Naive thymus-derived CD8-positive, alpha-beta T cell (primary cell): ENCODE measurements at places on chromosomes 5 and 9.

DNA sequence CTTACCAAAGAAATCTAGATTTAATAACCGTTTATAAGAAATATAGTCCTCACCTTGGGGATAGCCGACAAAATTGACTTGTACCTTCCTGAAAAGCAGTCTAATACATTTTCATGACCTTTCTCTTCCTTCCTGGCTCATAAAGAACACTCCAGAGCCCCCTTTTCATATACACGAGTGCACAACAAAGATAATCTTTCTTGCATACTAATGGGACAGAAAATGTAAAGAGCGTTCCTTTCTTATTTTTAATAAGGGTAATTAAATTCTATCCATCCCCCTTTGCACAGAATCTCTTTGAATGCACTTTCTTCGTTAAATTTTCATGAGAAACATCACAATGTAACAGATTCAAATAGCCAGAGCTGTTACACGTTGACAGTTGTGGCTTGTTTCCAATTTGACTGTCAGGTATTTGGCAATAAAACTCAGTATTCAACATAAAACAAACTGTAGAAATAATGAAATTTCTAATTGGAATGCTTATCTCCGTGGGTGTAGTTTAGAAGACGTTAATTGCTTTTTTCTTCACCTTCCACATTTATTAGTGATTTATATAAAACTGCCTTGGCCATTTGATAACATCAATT lies 732.3 kb upstream of the DMAC1 start:
- no peak overlapping the region for H3K27ac ChIP-seq
- H3K4me3 ChIP-seq = no peak overlapping the region
- H3K27me3 ChIP-seq = no peaks in the 10 kb centered on the region
- H3K36me3 ChIP-seq = no peaks in the 10 kb centered on the region
- DNase-seq = no peak

DNA sequence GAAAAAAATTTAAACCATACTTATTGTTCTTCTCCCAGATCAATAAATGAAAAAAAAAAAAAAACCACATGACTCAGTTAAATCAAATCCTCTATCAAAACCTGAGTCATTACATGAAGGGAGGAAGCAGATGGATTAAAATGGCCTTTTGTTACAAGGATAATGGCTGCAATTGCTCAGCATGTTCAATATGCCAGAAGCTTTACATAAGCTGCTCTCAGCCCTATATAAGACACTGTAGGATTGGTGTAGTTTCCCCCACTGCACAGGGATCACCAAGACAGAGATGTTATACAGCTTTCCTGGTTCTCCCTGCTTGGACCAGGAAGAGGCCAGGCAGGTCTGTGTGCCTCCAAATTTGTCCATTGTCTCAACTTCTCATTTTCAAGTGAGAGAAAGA lies 101.6 kb upstream of the MAP1B start:
- H3K36me3 ChIP-seq = no peaks in the 10 kb centered on the region
- H3K4me1 ChIP-seq = no peaks in the 10 kb centered on the region
- DNase-seq = no peak
- H3K27ac ChIP-seq = no peak overlapping the region

DNA sequence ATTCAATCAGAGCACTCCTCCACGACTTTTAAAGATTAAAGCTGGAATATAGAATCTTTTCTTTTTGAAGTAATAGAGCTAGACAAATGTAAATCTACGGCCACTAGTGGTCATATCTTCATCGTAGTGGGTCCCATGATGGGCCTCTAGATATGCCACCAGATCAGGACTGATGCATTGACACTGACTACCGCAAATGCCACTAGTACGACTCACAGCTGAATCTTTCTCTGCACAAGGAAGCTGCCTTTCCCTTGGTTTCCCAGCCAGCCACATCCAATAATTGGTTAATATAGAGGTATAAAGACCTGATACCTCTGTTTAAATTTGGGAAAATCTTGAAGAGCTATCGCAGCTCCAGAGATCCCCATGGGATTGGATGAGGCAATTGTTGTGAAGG lies 37.8 kb upstream of the ADRB2 start:
- H3K4me1 ChIP-seq = no peaks in the 10 kb centered on the region
- H3K4me3 ChIP-seq = no peak overlapping the region
- no peaks in the 10 kb centered on the region for H3K36me3 ChIP-seq
- DNase-seq = no peak
- no peak overlapping the region for H3K27ac ChIP-seq

DNA sequence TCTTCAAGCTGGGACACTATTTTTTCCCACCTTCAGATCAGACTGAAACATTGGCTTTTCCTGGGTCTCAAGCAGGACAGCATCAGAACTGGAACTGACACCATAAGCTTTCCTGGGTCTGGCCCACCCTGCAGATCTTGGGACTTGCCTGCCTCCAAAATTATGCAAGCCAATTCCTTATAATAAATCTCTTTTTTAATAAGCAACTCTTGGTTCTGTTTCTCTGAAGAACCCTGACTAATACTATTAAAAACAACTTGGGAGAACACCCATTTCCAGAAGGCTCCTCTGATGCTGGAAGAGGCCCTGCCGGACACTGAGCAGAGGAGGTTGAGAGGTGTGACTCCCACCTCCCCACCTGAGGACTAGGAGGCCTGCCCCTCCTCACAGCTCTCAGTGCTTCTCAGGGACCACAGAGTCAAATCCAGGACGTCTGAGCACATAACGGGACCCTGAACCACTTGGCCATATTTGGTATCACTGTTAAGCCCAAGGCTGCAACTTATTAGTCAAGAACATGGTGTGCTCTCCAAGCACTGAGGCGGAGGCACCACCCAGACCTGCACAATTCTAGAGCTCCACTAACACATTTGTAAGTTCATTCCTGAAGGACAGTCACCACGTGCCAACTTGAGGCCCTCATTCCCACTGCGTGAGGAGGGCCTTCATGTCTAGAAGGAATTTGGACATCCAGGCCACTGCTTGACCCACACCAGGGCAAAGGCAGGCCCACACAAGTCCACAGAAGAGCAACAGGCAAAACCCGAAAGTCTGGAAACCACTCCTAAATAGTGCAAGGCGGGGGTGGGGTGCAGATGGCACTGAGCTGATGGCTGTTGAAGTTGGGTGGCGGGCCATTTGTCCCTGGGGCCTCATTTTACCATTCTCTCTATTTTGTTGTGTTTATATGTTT lies 9.5 kb downstream of the SHC3 start:
- no peaks in the 10 kb centered on the region for H3K4me1 ChIP-seq
- H3K27ac ChIP-seq = no peak overlapping the region
- no peak for DNase-seq

- H3K4me3 ChIP-seq = no peak overlapping the region
- no peaks in the 10 kb centered on the region for H3K27me3 ChIP-seq
- DNase-seq = no peak
- no peaks in the 10 kb centered on the region for H3K4me1 ChIP-seq
- no peaks in the 10 kb centered on the region for H3K36me3 ChIP-seq
These were observed 150.8 kb downstream of the MTRR start for GRCh38 chr5:8019719-8020218.

DNA sequence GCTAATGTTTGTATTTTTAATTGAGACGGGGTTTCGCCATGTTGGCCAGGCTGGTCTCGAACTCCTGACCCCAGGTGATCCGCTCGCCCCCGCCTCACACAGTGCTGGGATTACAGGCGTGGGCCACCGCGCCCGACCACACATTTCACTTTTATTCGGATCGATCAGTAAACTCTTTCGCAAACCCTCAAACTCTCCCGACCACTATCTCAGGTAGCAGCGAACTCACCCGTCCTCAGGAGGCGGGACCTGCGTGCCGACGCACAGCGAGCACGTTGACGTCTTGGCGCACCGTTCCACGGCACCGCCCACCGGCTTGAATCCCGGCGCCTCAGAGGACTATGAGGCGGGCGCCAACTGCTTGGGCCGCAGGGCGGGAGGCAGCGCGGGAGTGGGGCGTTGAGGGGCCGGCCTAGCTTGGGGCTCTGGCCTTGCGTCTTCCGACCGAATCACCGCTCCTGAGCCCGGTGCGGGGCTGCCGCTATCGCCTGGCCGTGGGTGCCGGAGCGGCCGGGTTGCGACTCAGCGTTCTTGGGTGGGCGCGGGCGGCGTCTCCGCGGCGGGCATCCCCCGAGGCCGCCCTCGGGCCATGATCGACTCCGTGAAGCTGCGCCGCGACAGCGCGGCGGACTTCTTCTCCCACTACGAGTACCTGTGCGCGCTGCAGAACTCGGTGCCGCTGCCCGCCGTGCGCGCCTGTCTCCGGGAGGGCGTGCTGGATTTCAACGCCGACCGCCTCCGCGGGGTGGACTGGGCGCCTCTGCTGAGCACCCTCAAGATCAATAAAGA lies at the start of gene CEP78:
CEP78 (plus strand) TSS at position 314 of the 789 bp plus-strand sequence; CDS start at position 590, 276 bp downstream.
- peak within 1 kb of the TSS; percentile 88 for H3K27ac ChIP-seq
- H3K27me3 ChIP-seq = no peaks in the 10 kb centered on the region
- H3K4me3 ChIP-seq = no peak within 1 kb of the TSS
- DNase-seq = peak; percentile 79

DNA sequence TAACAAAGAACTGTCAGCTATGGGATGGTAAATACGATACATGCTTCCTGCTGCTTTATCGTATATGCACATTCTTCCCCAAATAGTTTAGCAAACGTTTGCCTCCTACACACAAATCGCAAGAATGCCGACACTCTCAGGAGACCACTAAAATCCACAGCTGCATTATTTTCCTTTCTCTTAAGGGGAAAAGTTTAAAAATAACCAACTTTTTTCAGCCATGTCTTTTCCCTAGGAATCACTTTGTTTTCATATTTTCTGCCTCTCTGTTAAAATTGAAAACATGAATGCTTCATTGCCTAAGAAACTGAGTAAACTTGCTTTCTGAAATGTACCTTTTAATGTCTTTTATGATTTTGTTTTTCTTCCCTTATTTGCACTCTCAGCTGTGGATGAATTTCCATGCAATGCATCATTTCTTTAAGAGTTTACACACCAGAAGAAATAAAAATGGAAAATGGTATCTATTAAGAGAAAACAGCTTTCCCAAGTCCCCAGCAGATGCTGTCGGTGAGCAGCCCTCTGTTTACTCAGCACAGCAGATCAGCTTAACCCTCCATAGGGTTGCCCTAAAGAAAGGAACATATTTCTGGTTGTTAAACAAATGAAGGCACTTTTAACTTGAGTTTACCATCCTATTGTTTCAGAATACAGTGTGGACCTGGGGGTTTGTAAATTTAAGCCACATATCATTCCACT lies 66.2 kb downstream of the IZUMO3 start:
- DNase-seq = no peak
- H3K27me3 ChIP-seq = no peaks in the 10 kb centered on the region
- H3K4me1 ChIP-seq = no peaks in the 10 kb centered on the region
- no peaks in the 10 kb centered on the region for H3K36me3 ChIP-seq

GRCh38 chr5:135669416-135669815 lies 90.6 kb upstream of the CXCL14 start:
- no peak for DNase-seq
- H3K36me3 ChIP-seq = no peaks in the 10 kb centered on the region
- no peak overlapping the region for H3K27ac ChIP-seq
- no peaks in the 10 kb centered on the region for H3K4me1 ChIP-seq
- H3K27me3 ChIP-seq = peaks cover 7% of the 10 kb centered on the region

DNA sequence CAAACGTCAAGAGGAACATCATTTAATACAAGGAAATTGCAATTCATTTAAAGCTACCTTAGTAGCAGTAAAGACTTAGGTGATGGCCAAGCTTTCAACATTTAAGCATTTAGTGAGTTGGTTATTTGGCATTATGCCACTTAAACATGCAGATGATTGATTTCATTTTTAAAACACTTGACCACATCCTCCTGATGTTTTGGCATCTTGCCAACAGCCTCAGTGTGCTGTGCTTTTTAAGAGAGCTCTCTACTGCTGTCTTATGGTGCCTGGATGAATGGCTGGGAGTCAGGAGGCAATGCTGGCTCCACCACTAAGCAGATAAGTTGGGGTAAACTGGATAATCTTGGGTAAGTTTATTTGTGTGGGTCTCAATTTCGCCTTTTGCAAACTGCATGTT lies 364.5 kb downstream of the MAN2A1 start:
- no peaks in the 10 kb centered on the region for H3K27me3 ChIP-seq
- H3K36me3 ChIP-seq = no peaks in the 10 kb centered on the region
- peak overlapping the region; percentile 51 for H3K4me3 ChIP-seq
- DNase-seq = peak; percentile 93
- peaks cover 11% of the 10 kb centered on the region for H3K4me1 ChIP-seq
- H3K27ac ChIP-seq = peak overlapping the region; percentile 86

DNA sequence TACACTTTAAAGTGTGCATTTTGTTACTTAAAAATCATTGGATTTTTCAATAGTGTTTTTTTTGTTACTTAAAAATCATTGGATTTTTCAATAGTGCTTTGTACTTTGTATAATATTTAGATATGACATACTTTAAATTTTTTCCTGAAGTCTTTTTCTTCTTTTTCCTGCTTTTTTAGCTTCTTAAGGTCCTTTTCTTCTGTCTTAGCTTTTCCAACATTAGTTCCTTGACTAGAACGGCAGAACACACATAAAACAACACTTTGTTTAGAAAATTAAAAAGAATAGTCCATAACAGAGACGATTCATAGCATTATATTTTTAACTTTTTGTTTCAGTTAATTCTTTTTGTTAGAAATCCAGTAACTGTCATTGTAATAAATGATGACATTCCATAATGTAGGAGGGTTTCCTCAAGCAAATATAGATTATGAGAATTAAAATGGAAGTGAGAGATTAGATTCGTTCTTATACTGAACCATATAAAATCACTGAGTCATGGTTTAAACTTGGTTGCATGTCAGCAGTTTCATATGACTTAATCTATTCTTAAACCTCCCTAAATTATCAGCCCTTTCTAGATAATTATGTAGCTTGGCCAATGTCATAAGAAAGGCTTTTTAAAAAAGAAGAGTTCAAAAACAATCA lies 45.3 kb upstream of the RICTOR start:
- peaks cover 86% of the 10 kb centered on the region for H3K36me3 ChIP-seq
- peaks cover 15% of the 10 kb centered on the region for H3K4me1 ChIP-seq
- H3K27me3 ChIP-seq = no peaks in the 10 kb centered on the region

DNA sequence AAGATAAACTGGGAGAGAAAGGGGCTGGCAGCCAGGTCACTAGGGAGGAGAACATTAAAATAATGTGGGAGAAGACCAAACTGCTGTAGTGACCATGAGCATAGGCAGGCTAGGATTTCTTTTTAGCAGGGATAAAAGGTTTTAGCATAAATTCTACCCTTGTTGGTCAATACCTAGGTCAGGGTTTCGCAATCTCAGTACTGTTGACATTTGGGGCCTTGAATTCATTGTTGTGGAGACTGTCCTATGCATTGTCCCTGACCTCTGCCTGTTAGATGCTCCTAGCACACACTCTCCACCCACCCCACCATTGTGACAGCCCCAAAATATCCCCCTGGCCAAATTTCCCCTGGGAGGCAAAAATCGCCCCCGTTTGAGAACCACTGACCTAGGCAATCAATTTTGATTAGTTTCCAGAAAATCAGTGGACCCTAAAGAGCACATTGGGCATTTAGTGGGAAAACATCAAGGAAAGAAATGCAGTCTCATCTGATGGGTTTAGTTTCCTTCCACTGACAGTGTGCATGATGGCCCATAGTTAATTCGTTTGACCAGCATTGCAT lies 181.4 kb downstream of the NTRK2 start:
- H3K4me3 ChIP-seq = no peak overlapping the region
- peaks cover 3% of the 10 kb centered on the region for H3K27me3 ChIP-seq
